ENCODE measurements at places on chromosomes 7 and 10.

DNA sequence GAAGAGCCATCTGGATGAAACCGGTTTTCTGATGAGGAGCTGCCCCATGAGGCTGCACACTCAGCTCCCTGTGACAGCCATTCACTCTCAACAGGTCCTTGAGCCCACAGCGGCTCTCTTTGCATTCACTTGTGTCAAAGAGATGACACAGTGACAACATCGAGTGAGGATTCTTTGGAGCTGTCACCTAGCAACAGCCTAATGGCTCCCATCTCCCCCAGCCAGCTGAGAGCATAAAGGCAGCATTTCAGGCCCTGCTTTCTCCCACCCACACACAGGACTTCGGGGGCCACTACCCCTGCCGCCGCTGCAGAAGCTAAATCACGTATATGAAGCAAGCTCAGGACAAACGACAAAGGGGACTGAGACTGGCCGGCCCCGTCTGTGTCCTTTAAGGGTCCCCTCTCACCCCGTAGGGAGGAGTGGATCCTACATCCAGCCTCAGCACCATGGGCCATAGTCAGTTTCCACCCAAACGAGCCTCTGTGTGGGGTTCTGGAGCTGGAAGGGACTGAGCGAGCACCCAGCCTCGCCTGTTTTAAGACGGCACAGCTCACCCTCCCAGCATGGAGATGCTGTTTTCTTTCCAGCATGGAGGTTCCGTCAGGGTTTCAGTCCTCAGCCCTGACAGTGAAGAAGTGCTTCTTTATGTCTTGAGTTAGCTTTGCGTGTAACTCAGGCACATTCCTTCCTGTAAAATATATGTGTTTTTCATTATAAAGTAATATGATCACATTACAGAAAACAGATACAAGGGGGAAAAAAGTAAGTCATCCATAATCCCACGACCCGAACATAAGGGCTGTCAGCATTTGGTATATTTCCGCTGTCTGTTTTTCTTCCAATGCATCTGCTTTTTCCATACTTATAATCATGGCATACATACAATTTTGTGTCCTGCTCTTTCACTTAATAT, 4.9 kb downstream of the CPA4 start:
- DNase-seq = no peak

DNA sequence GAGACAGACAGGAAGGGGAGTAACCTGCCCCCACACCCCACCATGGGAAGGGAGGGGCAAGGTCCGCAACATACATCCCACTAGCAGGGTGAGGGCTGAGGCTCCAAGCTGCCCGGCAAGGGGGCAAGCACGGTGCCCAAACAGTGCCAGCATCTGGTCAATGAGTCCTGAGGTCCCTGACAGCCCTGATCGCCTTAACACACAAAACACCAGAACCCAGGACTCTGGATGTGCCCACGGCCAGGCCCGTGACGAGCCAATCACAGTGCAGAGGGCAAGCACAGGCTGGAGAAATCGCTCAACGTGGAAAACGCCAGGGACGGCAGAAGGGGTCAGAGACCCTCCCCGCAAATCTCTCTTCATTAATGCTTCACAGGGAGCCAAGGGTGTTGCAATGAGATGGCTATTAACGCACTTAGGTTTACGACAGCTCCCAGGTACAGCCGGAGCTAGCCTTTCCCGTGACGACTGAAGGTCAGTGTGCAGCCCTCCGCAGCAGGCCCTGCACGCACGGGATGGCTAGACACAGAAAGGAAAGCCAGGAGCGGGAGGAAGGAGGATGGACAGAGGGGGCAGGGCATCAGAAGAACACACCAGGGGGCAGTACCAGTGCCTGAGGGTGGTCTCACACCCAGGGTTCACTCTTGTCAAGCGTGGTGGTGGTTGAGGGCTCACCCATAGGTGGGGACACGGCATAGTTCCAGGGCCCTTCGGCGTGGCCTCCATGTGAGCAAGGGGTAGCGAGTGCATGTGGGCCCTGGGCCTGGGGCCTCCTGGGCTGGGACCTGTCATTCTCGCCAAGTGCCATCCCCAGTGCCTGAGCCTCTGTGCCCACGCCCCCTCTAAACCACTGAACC, 220.5 kb downstream of the MAD1L1 start:
- peak; percentile 67 for DNase-seq

GRCh38 chr10:68572151-68572550, 12.0 kb downstream of the TET1 start:
- DNase-seq = no peak

- no peak for DNase-seq
Measured at GRCh38 chr10:101319241-101319915, 34.6 kb upstream of the BTRC start.

DNA sequence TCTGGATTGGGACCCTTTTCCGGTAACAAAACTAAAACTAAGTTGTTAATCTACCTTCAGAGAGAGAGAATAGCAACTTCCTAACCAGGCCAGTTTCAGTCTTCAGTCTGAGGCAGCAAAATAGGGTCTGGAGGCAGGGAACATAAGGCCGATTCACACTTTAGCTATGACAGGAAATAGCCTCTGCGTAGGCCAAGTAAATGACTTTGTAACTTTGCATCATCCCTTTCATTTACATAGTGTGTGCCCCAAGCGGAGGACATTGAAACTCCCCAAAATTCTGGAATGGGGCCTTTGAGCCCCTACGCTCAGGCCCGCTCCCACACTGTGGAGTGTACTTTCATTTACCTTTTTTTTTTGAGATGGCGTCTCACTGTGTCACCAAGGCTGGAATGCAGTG, 1.7 kb upstream of the UPP1 start:
- DNase-seq = no peak

- DNase-seq = no peak
Measured at GRCh38 chr10:95395947-95396449, 105.2 kb upstream of the PDLIM1 start.

DNA sequence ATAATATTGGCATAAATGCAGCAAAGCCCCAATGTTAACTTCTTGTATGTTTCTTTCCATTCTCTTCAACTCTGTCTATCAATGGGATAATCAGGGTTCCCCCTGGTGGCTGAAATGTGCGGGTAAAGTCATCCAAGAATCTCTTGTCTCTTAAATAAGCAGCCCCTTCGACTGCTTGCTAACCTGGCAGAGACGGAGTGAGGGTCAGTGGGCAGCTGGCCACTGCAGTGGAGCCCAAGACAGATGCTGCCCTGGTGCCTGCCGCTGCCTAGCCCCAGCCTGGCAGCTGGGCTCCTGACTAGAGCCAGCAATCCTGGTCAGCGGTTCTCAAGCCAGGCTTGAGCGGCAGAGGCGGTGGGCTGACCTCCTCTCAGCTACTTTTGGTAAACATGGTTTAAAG, 248.9 kb downstream of the COBL start:
- peak; percentile 67 for DNase-seq

GRCh38 chr7:32079510-32079909, 9.3 kb upstream of the PDE1C start:
- DNase-seq = no peak

DNA sequence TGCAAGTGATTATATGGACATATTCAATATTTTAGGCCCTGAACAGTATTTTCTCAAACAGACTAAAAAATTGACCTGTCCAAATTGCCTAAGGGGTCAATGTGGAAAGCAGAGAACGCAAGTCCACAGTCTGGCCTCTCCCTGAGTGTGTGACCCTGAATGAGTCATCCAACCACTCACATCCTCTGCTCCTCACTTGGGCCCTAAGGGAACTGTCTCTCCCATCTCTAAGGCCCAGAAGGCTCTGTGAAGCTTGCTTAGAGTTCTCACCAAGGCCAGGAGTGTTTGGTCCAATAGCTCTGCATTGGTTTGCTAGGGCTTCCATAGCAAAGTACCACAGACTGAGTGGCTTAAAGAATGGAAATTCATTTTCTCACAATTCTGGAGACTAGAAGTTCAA, 155.1 kb downstream of the LSM5 start:
- no peak for DNase-seq
